ENCODE measurements at places on chromosomes 4 and X.

DNA sequence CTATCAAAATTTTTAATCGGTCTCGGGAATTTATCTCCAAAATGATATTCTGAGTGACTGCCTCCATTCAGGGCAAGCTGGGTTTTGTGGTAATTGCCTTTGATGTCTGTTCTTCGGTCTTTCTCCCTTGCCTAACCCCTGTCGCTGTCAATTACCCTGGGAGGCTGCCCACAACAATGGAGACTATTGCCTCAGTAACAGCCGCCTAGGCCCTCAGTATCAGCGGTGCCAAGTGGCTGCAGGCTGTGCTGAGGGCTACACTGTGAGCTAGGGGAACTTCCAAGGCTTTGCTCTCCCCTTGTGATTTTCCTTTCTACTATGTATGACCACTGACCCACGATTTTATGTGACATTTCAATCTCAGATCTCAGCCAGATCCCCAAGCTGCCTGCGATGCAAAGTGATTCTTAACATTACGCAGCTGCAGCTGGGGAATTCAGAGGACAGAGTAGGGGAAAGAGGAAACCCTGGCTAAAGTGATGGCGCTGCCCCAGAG lies 36.3 kb upstream of the REST start:
- DNase-seq = no peak

DNA sequence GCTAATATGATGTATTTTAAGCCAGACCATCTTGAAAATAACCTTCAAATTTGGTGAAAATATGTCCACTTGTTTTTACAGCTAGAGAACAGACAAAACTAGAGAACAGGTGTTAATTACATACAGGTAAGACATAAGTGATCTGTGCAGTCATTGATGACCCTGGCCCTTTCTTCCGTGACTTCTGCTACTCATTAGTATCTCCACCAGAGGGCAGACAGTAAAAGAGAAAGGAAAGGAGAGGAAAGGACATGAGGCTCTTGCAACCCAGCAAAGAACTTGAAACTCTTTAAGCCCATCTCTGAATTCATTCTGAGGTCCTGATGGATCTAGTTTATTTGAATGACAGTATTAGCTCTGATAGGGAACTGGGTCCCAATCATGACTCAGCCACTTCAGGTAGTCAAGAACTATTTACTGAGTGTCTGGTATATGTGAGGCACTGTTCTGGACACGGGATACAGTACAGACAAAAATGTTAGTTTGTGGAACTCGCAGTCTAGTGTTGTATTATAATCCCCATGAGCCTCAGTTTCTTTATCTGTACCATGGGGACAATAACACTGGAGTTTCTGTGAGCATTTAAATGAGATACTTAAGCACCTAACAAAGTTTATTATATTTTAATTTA lies 121.0 kb upstream of the TEX13D start:
- DNase-seq = peak; percentile 46

- no peak for DNase-seq
Measured at GRCh38 chr4:100690812-100691211, 173.0 kb upstream of the EMCN start.

DNA sequence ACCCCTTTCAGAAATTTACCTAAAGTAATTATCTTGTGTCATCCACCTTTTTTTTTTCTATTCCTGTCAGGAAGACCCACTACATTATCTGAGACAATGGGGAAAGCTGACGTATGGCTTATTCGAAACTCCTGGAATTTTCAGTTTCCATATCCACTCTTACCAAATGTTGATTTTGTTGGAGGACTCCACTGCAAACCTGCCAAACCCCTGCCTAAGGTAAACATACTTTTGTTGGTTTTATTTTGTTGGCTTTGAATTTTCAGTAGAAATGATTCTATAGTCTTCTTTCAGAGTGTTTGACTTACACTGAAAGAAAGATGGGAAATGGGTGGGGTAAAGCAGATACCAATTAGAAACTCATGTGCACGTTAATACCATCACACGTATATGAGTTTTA lies 2.2 kb downstream of the UGT2B7 start:
- DNase-seq = no peak

DNA sequence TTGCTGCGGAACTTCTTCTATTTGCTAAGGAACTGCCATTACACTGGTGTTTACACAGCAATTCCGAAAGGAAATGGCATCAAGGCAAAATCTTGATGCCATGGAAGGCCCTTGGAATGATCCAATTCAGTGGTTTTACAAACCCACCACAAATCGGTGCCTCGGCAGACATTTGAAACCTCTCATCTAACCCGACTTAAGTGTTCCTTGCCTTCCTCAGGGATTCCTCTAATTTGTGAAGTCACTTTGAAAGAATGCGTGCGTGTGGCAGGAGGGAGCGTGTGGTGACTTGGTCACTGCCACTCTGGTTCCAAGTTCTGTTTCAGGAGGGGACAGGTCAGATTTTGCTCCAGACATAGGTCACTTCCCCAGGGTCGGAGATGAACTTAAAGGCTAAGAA lies 4.8 kb downstream of the NOP14 start:
- DNase-seq = no peak

DNA sequence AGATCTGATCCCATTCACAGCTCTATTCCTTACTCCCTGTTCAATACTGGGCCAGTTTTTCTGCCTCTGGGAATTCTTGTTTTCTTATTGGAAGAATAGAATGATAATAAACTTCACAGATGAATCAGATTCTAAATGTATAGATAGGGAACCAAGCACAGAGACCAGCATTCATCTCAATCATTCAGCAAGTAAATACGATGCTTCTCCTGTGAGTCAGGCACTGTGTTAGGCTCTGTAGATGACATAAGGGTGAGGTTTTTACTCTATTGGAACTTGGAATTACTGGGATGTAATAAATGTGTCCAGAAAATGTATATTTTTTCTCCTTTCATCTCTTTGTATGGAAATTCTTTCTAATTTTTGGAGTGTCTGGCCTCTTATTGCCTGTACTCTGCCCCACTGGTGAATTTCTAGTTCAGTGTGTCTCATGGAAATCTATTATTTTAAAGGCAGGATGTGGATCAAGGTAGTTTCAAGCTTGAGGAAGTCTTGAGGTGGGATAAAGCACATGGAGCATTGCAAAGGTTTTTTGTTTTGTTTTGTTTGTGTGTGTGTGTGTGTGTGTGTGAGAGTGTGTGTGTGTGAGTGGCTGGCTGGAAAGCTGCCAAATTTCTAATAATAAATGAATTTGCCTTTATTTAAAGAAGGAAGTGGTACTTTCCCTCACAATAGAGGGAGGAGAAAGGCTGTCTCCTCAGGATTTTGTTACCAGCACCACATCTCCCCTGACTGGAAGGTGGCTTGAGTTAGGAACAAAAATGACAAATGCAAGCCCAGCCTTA lies 117.9 kb upstream of the HS3ST1 start:
- DNase-seq = no peak

- DNase-seq = no peak
Measured at GRCh38 chrX:1433646-1434357, 18.9 kb downstream of the ASMTL start.

- DNase-seq = no peak
Measured at GRCh38 chr4:18422685-18423084, 401.1 kb upstream of the LCORL start.

DNA sequence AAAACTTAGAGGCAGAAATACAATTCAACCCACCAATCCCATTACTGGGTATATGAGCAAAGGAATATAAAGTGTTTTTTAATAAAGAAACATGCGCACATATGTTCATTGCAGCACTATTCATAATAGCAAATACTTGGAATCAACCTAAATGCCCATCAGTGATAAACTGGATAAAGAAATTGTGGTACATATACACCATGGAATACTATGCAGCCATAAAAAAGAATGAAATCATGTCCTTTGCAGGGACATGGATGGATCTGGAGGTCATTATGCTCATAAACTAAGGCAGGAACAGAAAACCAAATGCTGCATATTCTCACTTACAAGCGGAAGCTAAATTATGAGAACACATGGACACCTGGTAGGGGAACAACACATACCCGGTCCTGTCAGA lies 807.7 kb upstream of the INTU start:
- DNase-seq = no peak

GRCh38 chr4:41290479-41290878 lies 33.8 kb downstream of the UCHL1 start:
- no peak for DNase-seq

DNA sequence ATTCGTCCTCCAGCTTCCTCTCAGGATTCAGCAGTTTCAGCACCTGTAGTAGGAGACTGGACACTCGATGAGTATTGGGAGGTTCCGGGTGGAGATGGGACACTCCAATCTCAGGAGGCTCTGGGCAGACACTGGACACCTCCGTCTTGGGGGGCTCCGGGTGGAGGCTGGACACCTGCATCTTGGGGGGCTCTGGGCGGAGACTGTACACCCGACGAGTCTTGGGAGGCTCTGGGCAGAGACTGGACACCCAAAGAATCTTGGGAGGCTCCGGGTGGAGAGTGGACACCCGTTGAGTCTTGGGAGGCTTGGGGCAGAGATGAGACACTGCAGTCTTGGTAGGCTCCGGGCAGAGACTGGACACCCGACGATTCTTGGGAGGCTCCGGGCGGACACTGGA lies 28.7 kb upstream of the LANCL3 start:
- no peak for DNase-seq

GRCh38 chr4:156111686-156112085 lies 158.0 kb upstream of the CTSO start:
- no peak for DNase-seq

DNA sequence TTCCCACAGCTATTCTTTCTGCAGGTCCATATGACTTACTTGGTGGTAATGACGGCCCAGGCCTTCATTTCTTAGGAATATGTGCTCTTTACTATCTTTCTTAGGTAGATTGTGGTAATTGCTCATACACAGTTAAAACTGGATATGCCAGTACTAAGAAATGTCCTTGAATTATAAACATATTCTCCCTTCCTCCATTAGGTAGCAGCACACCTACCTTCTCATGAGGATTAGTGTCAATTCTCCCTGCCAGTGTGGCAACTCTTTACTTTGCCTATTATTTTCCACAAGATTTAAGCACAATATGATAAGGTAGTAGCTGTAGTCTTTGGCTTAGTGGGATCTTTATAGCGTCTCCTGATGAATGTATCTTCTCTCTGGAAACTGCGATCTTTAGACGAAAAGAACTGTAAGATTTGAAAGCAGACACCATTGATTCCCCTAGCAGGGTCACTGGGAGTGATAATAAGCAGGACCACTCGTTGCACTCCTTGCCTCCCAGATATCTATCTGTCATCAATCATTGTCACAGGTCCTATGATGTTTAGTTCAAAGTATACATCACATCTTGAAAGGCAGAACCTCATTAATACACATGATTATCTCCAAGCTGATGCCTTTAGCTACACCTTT lies 1240.7 kb downstream of the C4orf33 start:
- DNase-seq = no peak
